Keratinocyte (primary cell): ENCODE measurements at places on chromosomes 4 and X.

DNA sequence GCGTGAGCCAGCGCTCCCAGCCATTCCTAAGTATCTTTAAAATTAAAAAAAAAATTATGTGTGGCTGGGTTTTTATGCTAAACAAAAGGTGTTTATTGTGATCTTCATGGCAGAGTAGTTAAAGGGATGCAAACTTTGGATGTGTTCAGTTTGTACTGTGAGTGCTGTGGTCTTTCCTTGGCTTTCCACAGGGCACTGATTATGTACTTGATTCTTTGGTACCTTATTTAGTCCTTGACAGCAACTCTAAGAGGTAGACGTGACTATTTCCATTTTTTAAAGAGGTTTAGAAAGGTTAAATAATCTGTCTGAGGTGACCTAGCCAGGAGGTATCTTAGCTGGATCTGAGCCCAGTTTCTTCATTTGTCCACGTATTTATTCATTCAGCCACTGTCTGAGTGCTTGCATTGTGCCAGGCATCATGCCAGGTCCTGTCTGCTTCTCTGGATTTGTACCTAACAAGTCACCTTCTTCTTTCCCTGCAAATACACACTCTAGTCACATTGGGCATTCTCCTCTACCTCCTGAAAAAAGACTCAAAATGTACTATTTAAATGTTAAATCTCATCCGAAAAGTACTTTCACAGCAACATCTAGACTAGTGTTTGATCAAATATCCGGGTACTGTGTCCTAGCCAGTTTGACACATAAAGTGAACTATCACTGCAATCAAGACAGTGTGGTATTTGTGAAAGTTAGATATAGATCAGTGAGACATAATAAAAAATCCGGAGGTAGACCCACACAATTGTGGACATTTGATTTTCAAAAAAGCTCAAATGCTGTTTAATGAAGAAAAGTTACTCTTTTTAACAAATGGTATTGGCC lies 31.5 kb downstream of the WWC2 start:
- no peak for DNase-seq

- DNase-seq, result no peak
These were observed 14.7 kb downstream of the WDR44 start for GRCh38 chrX:118360429-118361125.

DNA sequence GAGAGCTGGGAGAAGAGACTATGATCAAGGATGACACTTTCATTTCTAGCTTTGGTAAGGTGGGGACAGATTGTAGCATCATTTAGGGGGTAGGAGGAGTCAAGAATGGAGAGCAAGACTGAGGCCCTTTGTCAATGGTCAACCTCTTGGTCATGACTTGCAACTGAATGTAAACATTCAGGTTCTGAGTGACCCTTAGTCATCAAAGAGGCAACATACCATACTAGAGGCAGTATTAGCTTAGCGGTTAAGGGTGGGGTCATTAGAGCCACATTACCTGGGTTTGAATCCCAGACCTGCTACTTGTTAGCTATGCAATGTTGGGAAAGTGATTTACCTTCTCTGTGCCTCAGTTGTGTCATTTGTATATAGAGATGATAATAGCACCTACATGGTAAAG lies 76.5 kb downstream of the MED28 start:
- DNase-seq, result no peak

GRCh38 chrX:531611-531936 lies 99.0 kb upstream of the SHOX start:
- DNase-seq, result no peak

- no peak for DNase-seq
These were observed 29.8 kb downstream of the IQCM start for GRCh38 chr4:149785696-149786431.

- no peak for DNase-seq
These were observed 16.3 kb downstream of the MAN2B2 start for GRCh38 chr4:6591313-6591712.
